ENCODE measurements at places on chromosomes 3 and 15.

GRCh38 chr3:111315930-111316587 is 225.9 kb upstream of the CD96 start:
- no peak for DNase-seq

DNA sequence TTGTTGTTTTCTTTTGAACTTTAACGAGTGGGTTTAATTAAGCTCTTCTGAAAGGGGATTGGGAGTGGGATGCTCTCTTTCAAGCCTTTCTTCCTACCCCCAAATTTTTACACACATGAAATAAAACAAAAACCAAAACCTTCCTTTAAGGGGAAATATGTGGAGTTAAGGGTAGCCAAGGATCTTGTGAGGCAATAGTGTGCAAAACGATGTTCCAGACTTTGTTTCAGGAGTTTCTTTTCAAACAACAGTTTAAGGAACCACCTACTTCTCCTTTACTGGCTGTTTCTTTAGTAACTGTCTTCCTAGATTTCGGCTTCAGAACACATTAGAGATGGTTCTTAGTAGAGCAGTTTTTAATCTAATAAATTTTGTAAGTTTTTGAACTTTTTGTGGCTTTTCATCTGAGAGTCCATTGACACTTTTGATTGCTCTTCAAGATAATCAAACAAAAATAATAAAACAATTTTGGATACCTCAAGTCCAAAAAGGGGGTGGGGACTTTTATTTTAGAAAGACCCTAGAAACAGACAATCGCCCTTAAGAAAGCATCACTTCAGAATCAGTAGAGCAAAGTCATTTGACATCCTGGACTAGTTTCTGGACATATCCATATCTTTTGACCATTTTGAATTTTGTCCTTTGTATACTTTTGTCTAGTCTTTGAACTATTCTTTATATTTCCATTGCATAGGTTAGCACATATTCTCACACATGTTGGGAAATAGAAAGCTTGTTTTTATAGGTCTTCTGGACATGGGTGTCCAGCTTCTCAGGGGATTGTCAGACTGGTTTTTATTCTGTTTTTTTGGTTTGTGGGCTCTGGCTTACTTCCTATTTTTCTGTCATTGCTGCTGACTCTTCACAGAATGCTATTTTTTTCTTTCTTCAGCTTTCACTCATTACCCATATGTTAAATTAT is 6.0 kb downstream of the DIPK2A start:
- DNase-seq: peak; percentile 35

GRCh38 chr3:165946360-165946759 is 109.1 kb upstream of the BCHE start:
- DNase-seq: no peak

DNA sequence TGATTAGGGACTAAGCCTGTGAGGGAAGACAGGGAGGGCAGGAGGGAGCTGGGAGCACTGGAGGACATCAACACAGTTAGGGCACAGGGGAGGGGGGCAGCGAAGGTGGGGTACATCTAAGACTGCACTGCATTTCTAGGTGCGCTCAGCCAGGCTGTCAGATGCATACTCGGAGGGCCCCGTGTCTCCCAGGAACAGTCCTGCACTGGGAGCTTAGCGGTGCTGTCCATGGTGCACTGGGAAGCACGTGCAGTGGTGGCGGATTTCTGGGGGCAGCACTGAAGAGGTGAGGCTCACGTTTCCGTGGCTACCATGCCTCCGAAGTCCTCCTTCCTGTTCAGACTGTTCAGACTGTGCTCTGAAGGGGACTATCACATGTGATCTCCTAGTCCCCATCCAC is 54.4 kb downstream of the ROPN1B start:
- DNase-seq: no peak

GRCh38 chr3:155906900-155907299 is 36.5 kb downstream of the GMPS start:
- no peak for DNase-seq

GRCh38 chr15:57595011-57595866 is 3.5 kb downstream of the MYZAP start:
- no peak for DNase-seq

DNA sequence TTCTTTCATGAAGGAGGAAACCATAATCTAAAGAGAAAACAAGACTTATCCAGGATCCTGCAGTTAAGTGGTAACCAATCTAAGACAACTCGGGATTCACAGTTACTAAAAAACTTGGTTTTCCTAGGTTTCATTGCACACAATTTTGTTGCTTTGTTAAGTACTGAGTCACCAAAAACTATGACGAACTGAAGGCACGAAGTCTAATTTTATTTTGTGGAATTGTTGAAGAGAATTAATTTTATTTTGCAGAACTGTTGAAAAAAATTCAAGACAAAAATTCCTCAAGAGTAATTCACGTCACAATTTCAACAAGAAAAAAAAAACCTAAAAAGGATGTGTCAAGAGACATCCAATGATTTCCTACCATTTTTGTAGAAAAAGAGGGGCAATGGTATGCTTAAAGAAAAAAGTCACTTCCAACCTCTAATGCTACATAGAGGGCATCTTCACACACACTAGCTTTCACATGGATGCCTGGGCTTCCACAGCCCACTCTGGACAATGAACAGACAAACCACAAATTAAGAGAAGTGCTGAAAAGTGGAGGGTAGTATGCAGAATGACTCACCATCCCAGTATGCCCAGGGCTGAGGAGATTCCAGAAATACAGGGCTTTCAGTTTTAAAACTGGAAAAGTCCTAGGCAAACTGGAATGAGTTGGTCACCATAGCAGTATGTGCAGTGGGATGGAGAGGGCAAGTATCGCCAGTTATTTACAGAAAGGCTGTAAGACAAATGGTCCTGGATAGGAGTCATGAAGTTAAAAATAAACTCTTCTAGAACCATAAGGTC is 29.2 kb downstream of the PLOD2 start:
- DNase-seq: peak; percentile 72

DNA sequence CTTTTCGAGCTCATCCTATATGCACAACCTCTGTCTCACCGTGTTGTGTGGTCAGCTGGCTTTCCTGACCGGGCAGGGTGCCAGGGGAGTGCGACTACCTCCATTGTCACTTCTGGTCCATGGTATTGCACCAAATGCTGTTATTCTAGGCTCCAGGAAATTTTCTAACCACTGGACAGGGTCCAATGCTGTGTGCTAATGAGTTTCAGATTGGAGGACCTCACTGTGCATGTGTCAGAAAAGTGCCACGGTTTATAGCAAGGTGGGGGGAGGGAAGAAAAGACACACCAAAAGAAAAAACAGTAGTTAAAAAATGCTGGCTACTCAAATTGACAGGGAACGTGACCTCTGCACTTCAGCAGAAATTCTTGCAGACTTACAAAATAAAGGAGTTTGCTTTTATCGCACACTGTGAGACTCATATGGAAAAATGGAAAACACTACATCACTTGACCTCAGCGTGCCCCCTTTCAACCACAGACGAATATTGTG is 480.1 kb downstream of the FOXP1 start:
- no peak for DNase-seq

- DNase-seq: no peak
Observed at GRCh38 chr3:58979840-58980239, 70.0 kb downstream of the CFAP20DC start.

Data from kidney glomerular epithelial cell (primary cell).